ENCODE measurements at places on chromosomes 1 and 21. TPM values are rescaled to one million over a fixed set of nuclear protein-coding genes. Genes with fewer than 3 reads are reported as not detected.
A peak's percentile ranks its signal among the peaks of the same experiment; 100 is the strongest.

Gene SH2D1B
- not detected for total RNA-seq

Gene OVAAL
- total RNA-seq, result not detected

Gene KMO
- total RNA-seq, result not detected

DNA sequence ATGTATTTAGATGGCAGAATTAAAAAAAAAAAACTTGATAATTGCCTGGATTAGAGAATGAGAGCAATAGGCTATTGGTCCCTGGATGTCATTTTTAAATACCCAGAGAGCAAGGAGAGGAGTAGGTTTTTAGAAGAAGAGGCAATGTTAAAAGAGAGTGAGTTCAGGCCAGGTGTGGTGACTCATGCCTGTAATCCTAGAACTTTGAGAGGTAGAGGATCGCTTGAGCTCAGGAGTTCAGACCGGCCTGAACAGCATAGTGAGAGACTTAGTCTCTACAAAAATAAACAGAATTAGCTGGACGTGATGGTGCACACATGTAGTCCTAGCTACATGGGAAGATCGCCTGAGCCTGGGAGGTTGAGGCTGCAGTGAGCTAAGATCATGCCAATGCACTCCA is 15.9 kb upstream of the MUTYH start:
- no peaks in the 10 kb centered on the region for H3K36me3 ChIP-seq
- H3K27me3 ChIP-seq, result no peaks in the 10 kb centered on the region
- DNase-seq, result no peak
- H3K4me1 ChIP-seq, result peaks cover 11% of the 10 kb centered on the region
- no peak overlapping the region for H3K27ac ChIP-seq

GRCh38 chr1:108047085-108047484 is 82.1 kb upstream of the VAV3 start:
- H3K36me3 ChIP-seq, result no peaks in the 10 kb centered on the region
- no peak overlapping the region for H3K4me3 ChIP-seq
- no peak overlapping the region for H3K27ac ChIP-seq
- H3K4me1 ChIP-seq, result peaks cover 21% of the 10 kb centered on the region
- DNase-seq, result no peak

DNA sequence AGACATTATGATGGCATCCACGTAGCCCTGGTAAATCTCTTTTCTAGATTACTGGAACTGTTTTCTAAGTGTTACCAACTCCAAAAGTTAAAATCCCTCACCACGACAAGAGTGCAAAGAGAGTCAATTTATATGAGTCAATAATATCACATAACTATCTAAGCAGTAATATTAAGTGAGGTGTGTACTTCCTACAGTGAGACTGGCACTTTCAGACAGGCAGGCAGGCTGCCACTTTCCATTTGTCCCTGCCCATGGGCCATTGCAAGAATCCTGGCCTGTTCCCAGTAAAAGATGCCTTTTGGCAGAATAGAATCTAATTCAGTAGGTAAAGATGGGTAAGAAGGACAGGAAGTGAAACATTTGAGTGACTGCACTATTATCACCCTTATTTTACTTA is 355.6 kb downstream of the PTBP2 start:
- no peaks in the 10 kb centered on the region for H3K27me3 ChIP-seq
- H3K27ac ChIP-seq, result no peak overlapping the region
- no peaks in the 10 kb centered on the region for H3K4me1 ChIP-seq
- no peak overlapping the region for H3K4me3 ChIP-seq

DNA sequence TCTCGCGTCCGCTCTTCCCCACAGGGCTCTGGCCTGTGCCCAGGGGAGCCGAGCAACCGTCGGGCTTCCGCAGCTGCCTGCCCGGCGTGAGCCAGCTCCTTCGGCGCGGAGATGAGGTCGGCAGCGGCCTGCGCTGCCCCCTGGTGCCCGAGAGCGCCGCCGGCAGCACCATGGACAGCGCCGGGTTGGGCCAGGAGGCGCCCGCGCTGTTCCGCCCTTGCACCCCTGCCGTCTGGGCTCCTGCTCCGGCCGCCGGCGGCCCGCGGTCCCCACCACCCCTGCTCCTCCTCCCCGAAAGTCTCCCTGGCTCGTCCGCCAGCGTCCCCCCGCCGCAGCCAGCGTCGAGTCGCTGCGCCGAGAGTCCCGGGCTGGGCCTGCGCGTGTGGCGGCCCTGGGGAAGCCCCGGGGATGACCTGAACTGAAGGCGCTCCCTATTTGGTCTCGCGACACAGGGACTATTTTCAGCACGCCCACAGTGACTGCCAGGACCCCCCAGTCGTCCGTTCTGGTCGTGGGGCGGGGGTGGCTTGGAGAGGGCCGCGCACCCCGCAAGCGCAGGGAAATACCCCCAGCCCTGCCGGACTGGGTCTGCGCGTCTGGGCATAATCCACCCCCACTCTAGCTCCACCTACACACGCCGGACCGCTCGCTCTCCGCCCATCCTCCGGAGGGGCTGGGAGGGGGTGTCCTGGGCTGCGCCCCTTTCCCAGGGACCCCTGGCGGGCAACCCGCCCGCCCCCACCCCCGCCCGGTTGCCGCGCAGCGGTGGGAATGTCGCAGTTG is 1.3 kb downstream of the HES3 start:
- no peaks in the 10 kb centered on the region for H3K36me3 ChIP-seq
- DNase-seq, result peak; percentile 94
- peak overlapping the region; percentile 83 for H3K4me3 ChIP-seq
- peaks cover 56% of the 10 kb centered on the region for H3K27me3 ChIP-seq

DNA sequence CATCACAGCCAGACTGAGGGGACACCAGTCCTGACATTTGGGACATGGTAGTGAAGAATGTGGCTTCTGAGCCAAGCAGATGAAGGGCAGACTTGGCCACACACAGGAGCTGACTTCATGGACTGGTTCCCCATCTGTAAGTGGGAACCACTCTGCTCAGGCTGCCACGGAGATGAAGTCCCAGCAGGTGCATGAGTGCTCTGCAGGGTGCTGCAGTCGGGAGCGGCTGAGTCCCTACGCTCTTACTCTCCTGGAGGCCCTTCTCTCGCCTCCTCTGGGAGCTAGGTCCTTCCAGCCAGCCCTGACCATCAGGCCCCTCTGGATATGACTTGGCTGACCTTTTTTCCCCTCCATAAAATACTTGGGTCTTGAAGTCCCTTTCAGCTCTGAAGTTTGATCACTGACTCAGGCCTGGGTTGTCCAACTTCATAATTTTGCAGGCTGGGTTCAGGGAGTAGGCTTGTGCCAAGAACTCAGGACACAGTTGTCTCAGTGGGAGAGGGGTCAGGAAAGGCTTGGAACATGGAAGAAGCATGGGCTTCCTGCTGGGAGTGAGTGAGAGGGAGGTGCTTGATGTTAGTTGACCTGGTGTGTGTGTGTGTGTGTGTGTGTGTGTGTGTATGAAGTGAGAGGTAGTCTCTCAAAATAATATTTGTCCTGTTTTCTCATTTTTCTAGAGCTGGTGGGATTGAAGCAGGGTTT is 21.0 kb upstream of the EPS8L3 start:
- H3K27ac ChIP-seq, result no peak overlapping the region
- H3K27me3 ChIP-seq, result no peaks in the 10 kb centered on the region
- H3K4me3 ChIP-seq, result no peak overlapping the region
- H3K36me3 ChIP-seq, result 0 out of 2 replicates have a peak, but pooled peaks cover 7% of the 10 kb centered on the region

DNA sequence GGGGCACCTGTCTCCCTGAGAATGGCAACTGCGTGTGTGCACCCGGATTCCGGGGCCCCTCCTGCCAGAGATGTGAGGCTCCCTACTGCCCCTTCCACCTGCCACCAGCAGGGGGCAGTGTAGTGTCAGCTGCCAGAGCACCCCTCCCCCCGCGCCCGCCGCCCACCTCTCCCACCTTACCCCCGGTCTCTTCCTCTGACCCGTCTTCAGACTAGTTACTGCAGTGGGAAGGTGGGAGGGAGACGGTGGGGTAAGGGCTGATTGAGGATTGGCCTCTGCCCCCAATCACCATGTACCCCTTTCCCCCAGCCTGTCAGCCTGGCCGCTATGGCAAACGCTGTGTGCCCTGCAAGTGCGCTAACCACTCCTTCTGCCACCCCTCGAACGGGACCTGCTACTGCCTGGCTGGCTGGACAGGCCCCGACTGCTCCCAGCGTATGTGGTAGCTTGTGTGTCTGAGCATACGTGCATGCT is 10.1 kb upstream of the LRRC71 start:
- DNase-seq, result peak; percentile 81
- H3K36me3 ChIP-seq, result no peaks in the 10 kb centered on the region
- H3K27ac ChIP-seq, result no peak overlapping the region

- no peak for DNase-seq
- peaks cover 12% of the 10 kb centered on the region for H3K4me1 ChIP-seq
- H3K36me3 ChIP-seq, result no peaks in the 10 kb centered on the region
- H3K27ac ChIP-seq, result no peak overlapping the region
- no peaks in the 10 kb centered on the region for H3K27me3 ChIP-seq
Observed at GRCh38 chr1:225595452-225595851, 57.5 kb downstream of the ENAH start.

Measured in GM23338 (cell line).